NCI-H1105 (cell line): ENCODE measurements at places on chromosomes 5 and 9.

GRCh38 chr5:147601652-147602051 is 91.8 kb upstream of the DPYSL3 start:
- DNase-seq, result no peak

GRCh38 chr5:73935719-73936118 is 309.7 kb downstream of the ARHGEF28 start:
- DNase-seq, result no peak

- DNase-seq, result no peak
These were observed 60.1 kb downstream of the CCDC171 start for GRCh38 chr9:15612962-15613361.

GRCh38 chr5:39716532-39717028 is 291.8 kb upstream of the DAB2 start:
- DNase-seq, result no peak

DNA sequence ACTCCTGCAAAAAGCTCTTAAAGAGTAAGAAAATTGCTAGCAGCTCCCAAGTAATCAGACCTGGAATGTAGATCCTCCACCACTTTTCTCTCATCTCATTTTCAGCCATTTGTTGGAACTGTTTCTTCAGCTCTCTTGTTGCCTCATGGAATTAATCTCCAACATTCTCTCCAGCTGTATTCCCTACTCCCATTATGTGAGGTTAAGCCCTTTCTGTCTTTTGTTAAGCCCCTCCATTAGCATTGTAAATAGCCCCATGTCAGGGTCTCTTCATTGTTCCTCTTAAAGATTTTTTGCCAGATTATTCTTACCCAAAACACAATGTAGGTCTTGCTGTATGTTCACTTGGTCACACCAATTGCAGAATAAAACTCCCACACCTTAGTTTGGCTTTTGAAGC is 119.8 kb downstream of the PLPPR1 start:
- DNase-seq, result no peak

DNA sequence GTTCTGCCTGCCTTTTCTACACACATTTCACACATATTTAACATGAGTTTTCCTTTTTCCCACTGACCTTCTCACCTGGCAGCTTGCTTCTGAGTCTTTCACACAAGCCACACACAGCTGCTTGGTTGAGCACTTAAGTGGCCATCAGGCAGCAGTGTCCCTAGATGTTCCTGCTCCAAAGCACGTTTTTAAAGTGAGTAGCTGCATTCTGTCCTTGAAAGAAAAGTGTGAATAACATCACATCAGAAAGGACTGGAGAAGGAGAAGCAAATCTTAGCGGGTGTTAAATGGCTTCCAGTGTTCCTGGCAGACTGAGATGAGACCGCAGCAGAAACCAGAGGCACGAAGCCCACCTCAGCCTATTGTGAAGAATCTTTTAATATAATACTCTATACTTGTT is 209.2 kb upstream of the IRX4 start:
- DNase-seq, result no peak

GRCh38 chr5:63401436-63402046 is 560.7 kb downstream of the HTR1A start:
- peak; percentile 18 for DNase-seq

DNA sequence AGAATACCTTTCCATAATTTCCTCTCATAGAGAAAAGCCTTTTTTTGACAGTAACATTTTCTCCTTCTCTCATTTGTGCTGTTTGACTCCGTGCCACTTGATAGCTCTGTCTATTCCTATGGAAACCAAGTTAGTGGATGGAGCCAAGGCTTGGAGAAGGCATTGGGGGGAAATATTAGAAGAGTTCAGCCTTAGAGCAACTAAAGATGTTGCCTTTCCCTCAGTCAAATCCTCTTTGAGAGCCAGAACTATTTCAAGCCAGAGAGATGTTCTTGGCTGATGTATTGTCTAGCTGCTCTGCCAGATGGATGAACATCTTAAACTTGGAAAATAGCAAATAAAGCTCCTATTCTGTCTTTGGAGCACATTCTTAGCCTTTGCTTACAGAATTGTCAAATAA is 112.4 kb downstream of the INVS start:
- no peak for DNase-seq

DNA sequence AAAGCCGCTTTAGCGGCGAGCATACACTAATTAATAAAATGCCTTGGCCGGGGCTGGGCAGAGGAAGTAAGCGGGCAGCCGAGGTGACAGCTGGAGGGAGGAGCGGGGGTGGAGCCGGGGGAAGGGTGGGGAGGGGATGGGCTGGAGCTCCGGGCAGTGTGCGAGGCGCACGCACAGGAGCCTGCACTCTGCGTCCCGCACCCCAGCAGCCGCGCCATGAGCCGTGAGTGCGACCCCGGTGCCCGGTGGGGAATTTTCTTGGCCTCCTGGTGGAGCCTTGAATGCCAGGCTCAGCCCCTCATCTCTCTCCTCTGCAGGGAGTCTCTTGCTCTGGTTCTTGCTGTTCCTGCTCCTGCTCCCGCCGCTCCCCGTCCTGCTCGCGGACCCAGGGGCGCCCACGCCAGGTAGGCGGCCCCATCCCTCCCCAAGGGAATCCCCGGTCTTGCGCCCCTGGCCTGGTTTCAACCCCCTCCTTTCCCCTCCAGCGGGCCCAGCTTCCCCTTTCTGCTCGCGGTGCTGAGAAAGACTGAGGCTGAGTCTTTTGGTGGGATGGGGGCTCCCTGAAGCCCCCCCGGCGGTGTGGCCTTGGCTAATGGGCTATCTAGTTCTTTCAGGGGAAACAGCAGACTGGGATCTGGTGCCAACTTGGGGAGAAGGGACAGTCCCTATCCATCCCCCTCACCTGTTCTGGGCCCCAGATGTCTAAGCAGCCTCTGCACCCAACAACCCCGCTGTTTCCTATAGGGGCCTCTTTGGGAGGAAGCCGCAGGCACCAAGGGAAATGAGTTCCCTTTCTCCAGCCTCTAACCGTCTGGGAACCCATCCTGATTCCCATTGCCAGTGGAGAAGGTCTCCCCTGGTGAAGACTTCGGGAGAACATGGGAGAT is at the start of gene PTGS1:
Gene PTGS1 (plus strand): TSS at position 156 of the 887 bp plus-strand sequence. CDS start 61 bp downstream, at position 217.
- no peak for DNase-seq
